ENCODE measurements at places on chromosomes 4 and X.

DNA sequence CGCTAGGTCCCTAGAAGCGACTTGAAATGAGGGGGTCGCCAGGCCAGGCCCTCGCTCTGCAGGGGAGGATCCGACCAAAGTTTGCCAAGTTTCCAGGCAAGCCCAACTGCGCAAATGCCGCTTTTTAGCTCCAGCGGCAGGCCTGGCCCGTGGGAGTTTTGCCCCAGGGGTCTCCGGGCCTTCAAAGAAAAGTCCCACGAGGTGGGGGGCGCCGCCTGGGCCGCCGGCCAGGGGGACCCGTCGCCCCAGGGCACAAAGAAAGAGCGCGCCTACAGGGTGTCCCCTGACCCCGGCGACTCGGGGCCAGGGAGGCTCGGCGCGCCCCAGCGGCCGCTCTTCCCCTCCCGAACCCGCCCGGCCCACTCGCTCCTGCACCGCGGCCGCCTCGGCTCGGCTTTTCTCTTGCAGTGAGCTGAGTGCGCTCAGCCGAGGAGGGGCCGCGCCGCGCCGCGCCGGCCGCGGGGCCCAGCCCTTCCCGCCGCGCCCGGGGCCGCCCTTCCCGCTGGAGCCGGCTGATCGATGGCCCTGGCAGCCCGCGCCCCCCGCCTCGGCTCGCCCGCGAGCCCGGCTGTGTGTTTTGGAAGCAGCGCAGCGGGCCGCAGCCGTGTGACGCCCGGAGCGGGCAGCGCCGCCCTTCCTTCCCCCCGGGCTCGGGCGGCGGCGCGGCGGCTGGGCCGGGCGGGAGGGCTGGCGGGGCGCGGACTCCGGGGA, 754 bp upstream of the KLF3 start:
- DNase-seq, result no peak

DNA sequence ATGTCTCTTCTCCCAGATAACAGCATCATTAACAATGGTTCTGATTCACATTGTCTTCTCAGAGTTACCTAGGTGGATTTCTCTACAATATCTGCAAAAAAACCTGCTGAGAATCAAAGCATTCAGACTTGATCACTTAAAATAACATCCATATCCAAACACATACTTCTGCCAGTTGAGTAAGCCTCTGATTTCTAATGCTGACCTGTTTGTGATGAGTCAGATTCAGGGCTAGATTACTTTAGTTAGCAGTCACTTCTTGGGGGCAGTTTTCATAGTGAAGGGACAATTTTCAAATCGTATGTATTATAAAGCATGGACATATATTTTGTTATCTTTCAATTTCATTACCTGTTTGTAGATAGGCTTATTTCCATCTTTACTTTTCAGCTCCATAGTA, 35.5 kb downstream of the CCNI start:
- no peak for DNase-seq

- DNase-seq, result no peak
These were observed 694.0 kb downstream of the KCTD8 start for GRCh38 chr4:43754566-43754965.

DNA sequence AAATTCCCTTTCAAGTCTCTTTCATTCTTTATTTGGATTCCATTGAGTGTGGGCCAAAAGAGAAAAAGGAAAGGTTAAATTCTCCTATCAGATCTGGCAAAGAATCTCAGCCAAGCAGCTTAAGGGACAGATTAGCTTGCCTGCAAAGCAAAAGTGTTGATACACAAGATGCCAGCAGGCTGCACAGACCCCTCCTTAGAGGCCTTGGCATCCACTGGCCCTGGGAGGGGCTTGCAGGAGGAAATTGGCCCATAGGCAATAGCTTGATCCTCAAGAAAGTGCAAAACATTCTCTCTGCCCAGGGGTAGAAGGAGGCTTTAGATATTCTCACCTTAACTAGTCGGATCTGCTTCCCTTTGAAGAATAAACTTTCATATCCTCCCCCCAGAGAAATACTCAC, 300.4 kb upstream of the CPEB2 start:
- DNase-seq, result no peak

- DNase-seq, result no peak
These were observed at the start of gene KLHL13 for GRCh38 chrX:118116713-118117550. Gene KLHL13, minus strand, starts transcription at chrX:118116810. Its CDS starts 88,337 bp downstream, at chrX:118028473.

- DNase-seq, result peak; percentile 60
These were observed 855 bp downstream of the GPRASP2 start for GRCh38 chrX:102712981-102713625.

- no peak for DNase-seq
These were observed 37.5 kb downstream of the JAKMIP1 start for GRCh38 chr4:6162885-6163284.

- DNase-seq, result no peak
These were observed 70.6 kb downstream of the ATP11C start for GRCh38 chrX:139862208-139862607.

GRCh38 chr4:141309874-141310273, 89.2 kb downstream of the ZNF330 start:
- DNase-seq, result no peak

- DNase-seq, result peak; percentile 56
These were observed 30.3 kb downstream of the CCNI start for GRCh38 chr4:77045490-77045889.

DNA sequence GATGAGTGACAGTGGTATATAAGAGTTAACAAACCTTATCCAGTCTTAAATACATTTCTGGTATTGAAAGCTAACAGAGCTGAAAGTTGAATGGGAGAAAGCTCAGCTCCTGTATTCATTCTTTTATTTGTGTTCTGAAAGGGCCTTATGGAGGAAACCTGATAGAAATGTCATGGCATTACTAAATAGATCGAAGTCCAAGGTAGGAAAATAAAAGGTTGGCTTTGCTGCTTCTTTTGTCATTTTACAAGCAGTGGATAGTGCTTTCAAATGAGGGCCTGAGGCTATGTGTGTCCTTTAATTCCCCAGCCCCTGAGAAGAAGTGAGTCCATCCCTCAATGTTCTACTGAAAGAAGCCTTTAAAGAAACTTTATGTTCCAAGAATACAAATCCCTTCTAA, 974.3 kb upstream of the INTU start:
- no peak for DNase-seq

Data from trophoblast cell (in vitro differentiated cells and primary cell).